Activated CD4-positive, alpha-beta T cell treated with anti-CD3 and anti-CD28 coated beads, Interleukin-2, Interleukin-4, amounts not matched to agents 100 ng/mL and 50 ng/mL, durations not matched to agents 16 hours and 8 hours (primary cell): ENCODE measurements at places on chromosomes 4 and X.

- no peak for DNase-seq
These were observed 529 bp upstream of the UBA6 start for GRCh38 chr4:67701517-67701850.

DNA sequence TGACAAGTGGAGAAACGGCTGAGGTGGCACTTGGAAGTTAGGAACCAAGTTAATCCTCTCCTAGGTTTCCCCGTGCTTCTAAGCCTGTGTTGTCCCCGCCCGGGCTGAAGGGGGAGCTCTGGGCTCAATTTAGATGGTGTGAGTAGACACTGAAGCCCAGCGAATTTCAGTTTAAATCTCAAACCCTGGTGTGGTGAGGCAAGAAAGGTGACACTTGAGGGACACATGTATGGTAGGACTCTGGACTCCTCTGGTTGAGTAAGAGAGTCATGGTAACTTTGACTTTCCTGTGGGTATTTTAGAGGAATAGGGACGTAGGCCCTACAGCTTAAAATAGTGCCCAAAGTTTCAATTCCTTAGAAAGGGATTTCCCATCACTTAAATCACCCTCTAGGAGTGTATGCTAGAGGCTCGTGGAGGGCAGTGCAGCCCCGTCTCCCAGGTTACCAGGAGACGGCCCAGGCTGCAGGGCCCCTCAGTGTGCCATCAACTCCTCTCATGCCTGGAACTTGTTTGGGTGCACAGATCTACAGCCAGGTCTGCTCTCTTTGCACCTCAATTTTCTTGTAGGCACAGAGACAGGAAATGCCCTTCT, 24.0 kb downstream of the HAND2 start:
- peak; percentile 62 for DNase-seq

DNA sequence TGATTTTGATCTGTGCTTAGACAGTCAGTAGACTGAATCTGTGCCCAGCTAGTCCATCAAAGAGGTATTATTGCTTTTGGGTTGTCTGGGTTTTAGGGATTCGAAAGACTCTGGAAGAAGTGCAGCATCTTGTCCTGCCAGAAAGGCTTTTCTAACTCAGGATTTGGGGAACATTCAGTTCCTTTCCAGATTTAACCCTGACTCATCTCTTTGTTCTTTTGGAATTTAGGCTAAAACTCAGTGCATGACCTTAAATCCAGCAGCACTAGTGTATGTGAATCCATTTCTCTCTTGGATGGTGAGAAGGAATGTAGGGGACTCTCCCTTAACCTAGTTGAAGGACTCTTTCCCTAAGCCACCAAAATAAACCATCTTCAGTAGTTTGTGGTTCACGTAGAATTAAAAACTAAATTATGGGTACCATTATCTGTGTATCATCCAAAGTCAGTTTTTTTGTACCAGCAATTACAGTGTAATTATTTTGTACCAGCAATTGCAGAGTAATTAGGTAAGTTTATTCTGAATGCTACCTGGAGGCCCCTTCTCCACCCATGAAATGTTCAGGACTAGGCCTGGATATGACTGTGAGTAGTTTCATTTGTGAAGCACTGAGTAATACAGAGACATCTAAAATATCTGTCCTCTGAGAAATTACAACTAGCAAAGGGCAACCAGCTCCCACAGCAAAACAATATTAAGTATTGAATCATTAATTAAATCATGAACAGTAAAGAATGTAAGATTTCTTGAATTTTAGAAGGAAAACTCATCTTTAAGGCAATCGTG, 384.0 kb downstream of the TMA16 start:
- no peak for DNase-seq

DNA sequence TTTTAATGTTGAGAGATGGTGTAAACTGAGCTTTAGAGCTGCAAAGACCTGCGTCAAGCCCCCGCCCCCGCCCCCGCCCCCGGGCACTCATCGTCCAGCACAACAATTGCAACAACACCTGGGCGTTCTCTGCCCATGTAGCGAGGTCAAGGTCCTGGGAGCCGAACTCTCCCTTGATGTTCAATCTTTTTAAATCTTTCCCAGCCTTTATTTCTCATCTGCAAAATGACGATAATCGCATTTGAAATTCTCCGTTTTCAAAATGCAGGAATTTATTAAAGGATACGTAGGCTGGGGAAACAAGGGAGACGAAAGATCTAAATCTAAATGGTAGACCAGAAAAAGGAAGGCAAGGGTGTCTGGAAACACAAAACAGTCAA, 648 bp upstream of the MSMO1 start:
- peak; percentile 23 for DNase-seq

- no peak for DNase-seq
These were observed 62.5 kb downstream of the TEX13C start for GRCh38 chrX:125382148-125382628.

DNA sequence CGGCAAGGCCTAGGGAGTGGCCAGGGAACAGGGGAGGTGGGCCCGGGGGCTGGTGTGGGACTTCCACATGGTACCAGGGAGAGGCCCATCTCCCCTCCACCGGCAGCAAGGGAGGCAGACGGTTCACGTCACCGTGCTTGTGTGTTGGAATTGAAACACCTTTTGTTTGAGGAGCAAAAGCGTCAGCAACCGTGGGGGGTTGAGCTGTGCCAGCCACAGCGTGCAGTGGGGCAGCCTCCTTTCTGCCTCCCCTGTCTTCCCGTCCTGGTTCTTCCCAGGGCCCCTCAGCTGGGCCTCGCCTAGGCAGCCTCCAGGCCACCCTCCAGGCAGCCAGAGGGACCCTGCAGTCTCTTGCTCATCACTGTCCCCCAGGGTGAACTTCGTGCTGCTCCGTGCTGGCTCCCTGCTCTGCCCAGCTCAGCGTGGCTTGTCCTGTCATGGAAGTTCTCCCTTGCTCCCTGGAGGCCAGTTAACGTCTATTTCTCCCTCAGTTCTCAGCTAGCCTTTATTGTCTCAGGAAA, 32.1 kb upstream of the HGFAC start:
- no peak for DNase-seq
